ENCODE measurements at places on chromosomes 6 and 20.

- no peaks in the 10 kb centered on the region for H3K36me3 ChIP-seq
- no peak overlapping the region for H3K27ac ChIP-seq
- no peaks in the 10 kb centered on the region for H3K4me1 ChIP-seq
These were observed 129.5 kb downstream of the FOXC1 start for GRCh38 chr6:1739220-1739619.

- no peak overlapping the region for H3K4me3 ChIP-seq
- no peaks in the 10 kb centered on the region for H3K27me3 ChIP-seq
- H3K4me1 ChIP-seq, result no peaks in the 10 kb centered on the region
- no peak overlapping the region for H3K27ac ChIP-seq
These were observed 19.4 kb upstream of the OVOL2 start for GRCh38 chr20:18077157-18077556.

DNA sequence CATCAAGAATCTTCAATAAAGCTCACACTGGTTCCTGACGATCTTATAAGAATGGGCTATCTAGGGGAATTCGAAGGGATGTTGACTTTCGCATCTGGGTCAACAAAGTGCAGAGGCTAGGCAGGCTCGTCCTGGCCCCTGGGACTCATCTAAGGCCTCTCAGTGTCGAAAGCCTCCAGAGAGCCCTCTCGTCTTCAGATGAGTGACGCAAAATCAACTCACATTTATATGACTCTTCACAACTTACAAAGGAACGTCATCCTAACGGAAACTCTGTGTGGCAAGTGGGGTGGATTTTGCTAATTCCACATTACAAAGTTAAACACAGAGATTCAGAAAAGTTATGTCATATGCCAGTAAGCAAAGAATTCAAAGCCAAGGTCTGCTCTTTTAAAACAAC, 270.5 kb upstream of the EXOC2 start:
- H3K27me3 ChIP-seq, result no peaks in the 10 kb centered on the region
- H3K36me3 ChIP-seq, result no peaks in the 10 kb centered on the region
- no peak for DNase-seq
- no peaks in the 10 kb centered on the region for H3K4me1 ChIP-seq

GRCh38 chr6:71412559-71413140, 124.0 kb downstream of the OGFRL1 start:
- peak; percentile 30 for DNase-seq
- peak overlapping the region; percentile 97 for H3K27ac ChIP-seq
- peaks cover 79% of the 10 kb centered on the region for H3K4me1 ChIP-seq
- peaks cover 13% of the 10 kb centered on the region for H3K36me3 ChIP-seq

DNA sequence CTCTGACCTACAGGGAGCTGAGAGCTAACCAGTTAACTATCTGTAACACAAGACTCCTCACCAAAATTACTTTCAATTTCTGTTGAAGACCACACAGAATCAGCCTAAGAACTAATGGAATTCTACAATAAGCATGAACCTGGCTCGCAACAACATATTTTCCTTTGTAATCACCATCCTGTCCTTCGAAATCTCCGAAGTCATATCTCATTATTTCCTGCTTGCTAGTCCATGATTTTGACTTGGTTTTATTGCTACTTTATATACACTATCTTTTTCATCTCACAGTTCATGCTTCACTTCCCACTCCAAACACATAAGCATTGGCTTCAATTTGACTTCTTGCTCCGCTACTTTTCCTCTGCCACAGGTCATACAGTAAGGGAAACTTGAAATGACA, 405.8 kb upstream of the FKBP1C start:
- no peak overlapping the region for H3K27ac ChIP-seq
- no peaks in the 10 kb centered on the region for H3K36me3 ChIP-seq
- no peak overlapping the region for H3K4me3 ChIP-seq

DNA sequence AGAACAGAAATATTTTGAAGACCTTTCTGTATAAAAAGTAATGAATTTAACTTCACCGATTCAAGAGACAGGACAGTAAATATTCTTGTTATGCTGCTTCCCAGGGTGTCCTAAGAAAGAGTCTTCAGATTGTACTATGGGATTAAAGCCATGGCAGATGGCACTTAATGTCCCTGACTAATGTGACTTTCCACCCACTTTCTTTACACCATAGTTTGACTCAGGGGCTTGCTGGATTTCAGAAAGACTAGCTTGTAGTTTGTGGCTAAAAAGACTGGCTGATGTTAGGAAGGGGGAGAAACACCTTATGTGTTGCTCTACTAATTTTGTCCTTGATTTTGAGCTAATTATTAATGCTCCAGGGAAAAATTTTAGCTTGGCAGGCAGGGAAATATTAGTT, 75.9 kb downstream of the UTRN start:
- DNase-seq, result no peak
- H3K36me3 ChIP-seq, result no peaks in the 10 kb centered on the region
- peak overlapping the region; percentile 55 for H3K27ac ChIP-seq
- H3K4me1 ChIP-seq, result peaks cover 41% of the 10 kb centered on the region

DNA sequence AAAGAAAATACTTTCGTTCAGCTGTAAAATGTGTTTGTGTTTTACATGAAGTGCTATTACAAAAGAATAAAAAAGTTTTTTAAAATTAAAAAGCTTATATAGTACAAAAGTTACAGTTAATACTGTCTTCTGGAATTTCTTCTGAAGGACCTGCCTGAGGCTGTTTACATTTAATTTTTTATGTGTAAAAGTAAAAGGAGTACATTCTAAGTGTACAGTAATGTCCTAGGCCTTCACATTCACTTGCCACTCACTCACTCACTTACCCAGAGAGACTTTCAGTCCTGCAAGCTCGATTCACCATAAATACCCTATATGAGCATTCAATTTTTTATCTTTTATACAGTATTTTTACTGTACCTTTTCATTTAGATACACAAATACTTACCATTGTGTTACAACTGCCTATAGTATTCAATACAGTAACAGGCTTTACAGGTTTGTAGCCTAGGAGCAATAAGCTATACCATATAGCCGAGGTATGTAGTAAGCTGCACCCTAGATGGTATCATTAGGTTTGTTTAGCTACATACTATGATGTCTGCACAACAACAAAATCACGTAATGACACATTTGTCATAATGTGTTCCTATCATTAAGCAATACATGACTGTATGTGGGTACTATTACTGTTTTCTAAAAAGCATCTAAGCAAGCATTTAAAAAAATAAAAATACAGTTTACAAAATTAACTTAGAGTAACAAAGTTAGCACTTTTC, 33.0 kb downstream of the RNF146 start:
- no peaks in the 10 kb centered on the region for H3K36me3 ChIP-seq
- no peaks in the 10 kb centered on the region for H3K27me3 ChIP-seq
- DNase-seq, result no peak

DNA sequence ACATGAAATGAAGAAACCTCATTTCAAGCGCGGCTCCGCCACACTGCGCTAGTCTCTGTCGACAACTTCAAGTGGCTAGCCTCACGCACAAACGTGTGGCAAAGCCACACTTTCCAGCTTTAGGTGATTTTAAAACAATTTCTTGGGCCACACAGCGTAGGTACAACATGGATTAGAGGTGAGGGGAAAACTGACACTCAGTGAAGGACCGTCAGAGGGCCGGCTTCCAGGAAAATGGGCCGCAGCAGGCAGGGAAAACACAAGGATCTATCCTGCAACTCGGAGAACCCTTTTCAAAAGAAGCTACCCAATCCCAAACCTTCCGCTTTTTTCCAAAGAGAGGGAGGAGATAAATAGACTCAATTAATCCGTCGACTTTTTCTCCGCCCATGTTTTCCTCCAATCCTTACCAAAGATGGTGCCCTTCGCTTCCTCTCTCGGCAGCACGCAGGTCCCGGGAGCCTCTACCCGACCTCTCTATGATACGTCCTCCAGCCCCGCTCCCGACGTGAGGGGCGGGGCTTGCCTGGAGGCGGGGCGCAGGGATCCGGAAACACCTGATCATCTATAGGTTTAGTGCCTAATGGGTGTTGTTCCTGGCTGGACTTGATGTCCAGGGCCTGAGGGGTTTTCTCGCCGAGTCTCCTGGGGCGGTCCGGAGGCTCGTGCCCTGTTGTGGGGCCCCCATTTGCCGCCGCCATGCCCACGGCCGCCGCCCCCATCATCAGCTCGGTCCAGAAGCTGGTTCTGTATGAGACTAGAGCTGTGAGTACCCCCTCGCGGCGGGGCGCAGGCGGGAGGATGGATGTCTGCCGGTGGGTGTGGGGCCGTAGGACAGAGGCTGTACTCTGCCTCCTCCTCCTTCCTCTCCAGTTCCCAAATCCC, at the start of the genes AK9 and FIG4:
Gene AK9 (minus strand): TSS at position 466 of the 885 bp plus-strand sequence. CDS start 15,457 bp downstream, outside the sequence.
Gene FIG4 (plus strand): TSS at position 560 of the 885 bp plus-strand sequence. CDS start 140 bp downstream, at position 700.
- DNase-seq, result peak; percentile 94
- H3K4me3 ChIP-seq, result peak within 1 kb of the TSS; percentile 67
- H3K27me3 ChIP-seq, result no peaks in the 10 kb centered on the region
- no peaks in the 10 kb centered on the region for H3K36me3 ChIP-seq
- peak within 1 kb of the TSS; percentile 88 for H3K27ac ChIP-seq

DNA sequence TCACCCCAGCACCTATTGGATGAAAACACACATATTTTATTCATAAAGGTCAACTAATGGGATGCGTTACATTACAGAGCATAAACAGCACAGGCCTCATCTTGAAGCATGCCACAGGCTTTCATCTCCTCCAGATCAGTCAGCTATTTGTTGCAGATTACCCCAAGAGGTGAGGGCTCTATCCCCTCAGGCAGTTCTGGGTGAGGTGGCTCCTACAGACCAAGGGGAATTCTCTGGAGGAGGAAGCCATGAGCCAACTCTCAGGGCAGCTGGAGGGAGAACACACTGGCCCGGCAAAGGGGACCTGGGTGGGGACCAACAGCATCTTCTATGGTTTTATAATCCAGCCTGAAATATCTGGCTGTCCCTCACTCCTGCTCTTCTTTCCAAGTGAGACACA, 126.4 kb upstream of the BTBD3 start:
- no peak for DNase-seq
- no peaks in the 10 kb centered on the region for H3K4me1 ChIP-seq
- no peak overlapping the region for H3K27ac ChIP-seq
- no peaks in the 10 kb centered on the region for H3K36me3 ChIP-seq
- no peak overlapping the region for H3K4me3 ChIP-seq

GRCh38 chr20:41004531-41005360, 23.9 kb upstream of the TOP1 start:
- no peak overlapping the region for H3K4me3 ChIP-seq
- H3K27ac ChIP-seq, result peak overlapping the region; percentile 76
- H3K36me3 ChIP-seq, result no peaks in the 10 kb centered on the region
- DNase-seq, result no peak
- H3K27me3 ChIP-seq, result no peaks in the 10 kb centered on the region

GRCh38 chr6:1406306-1407072, 17.1 kb downstream of the FOXF2 start:
- no peak for DNase-seq
- no peak overlapping the region for H3K4me3 ChIP-seq
- H3K4me1 ChIP-seq, result no peaks in the 10 kb centered on the region

- no peaks in the 10 kb centered on the region for H3K36me3 ChIP-seq
- H3K27ac ChIP-seq, result no peak overlapping the region
- no peak for DNase-seq
These were observed 191.1 kb downstream of the TAF4 start for GRCh38 chr20:61874421-61875068.

DNA sequence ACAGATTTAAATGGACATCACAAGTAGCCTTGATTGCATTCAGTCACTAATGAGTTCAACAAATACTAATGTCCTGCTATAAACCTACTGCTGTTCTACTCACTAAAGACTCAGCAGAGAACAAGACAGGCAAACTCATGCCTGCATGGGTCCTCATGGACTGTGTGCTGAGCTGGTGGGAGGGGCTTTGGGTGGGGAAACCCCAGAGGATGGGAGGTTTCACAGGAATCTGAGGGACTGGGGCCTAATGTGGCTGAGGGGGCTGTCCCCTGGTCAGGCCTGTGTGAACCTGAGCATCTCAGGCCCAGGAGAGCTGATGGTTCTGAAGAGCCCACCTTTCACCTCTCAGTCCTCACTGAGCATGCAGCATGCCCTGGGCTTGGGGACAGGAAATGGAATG, 1.4 kb downstream of the CST8 start:
- no peak for DNase-seq
- H3K27me3 ChIP-seq, result no peaks in the 10 kb centered on the region
- H3K4me3 ChIP-seq, result no peak overlapping the region
- no peak overlapping the region for H3K27ac ChIP-seq

GRCh38 chr6:68711386-68712000, 76.4 kb downstream of the ADGRB3 start:
- H3K27me3 ChIP-seq, result no peaks in the 10 kb centered on the region
- no peaks in the 10 kb centered on the region for H3K4me1 ChIP-seq
- DNase-seq, result no peak
- no peaks in the 10 kb centered on the region for H3K36me3 ChIP-seq
- no peak overlapping the region for H3K4me3 ChIP-seq

DNA sequence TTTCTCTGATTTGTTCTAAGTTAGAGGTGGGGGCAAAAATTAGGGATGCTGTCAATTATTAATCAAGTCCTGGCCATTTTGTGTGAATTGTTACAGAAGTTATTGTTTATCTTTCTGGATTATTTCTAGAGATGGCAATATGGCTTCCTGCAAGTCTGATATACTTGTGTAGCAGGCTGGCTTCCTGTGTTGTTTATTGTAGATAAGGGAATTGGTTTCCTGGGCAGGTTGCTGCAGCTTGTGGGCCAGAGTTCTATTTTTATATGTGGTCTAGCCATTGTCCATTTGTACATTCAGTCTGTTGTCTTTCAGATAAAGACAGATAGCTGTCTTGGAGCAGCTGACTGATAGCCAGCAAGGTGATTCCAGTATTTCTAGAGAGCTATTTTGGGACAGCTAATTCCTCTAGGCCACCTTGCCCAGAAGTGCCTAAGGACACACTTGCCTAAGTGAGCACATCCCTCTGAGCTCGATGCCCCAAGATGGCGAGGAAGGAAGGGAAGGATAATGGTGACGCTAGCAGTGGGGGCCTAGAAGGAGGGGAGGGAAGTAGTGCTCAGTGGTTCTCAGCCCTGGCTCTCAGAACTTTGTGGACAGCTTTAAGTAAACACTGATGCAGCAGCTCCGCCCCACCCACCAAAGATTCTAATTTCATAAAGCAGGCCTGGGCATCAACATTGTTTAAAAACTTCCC, 25.5 kb downstream of the DDO start:
- no peaks in the 10 kb centered on the region for H3K4me1 ChIP-seq
- H3K27ac ChIP-seq, result no peak overlapping the region
- H3K27me3 ChIP-seq, result no peaks in the 10 kb centered on the region
- no peaks in the 10 kb centered on the region for H3K36me3 ChIP-seq
- no peak for DNase-seq

GRCh38 chr6:113406048-113406695, 451.0 kb upstream of the MARCKS start:
- no peaks in the 10 kb centered on the region for H3K36me3 ChIP-seq
- no peaks in the 10 kb centered on the region for H3K4me1 ChIP-seq
- H3K27ac ChIP-seq, result no peak overlapping the region
- no peak for DNase-seq
- H3K4me3 ChIP-seq, result no peak overlapping the region
- H3K27me3 ChIP-seq, result no peaks in the 10 kb centered on the region

GRCh38 chr6:85449818-85450759, at the start of gene NT5E:
NT5E (plus strand) TSS chr6:85450083; CDS start chr6:85450140, 57 bp downstream.
- peak; percentile 86 for DNase-seq
- peaks cover 19% of the 10 kb centered on the region for H3K4me1 ChIP-seq
- H3K27me3 ChIP-seq, result no peaks in the 10 kb centered on the region
- peak within 1 kb of the TSS; percentile 88 for H3K27ac ChIP-seq

- no peaks in the 10 kb centered on the region for H3K27me3 ChIP-seq
- no peaks in the 10 kb centered on the region for H3K4me1 ChIP-seq
- no peaks in the 10 kb centered on the region for H3K36me3 ChIP-seq
- no peak overlapping the region for H3K27ac ChIP-seq
- H3K4me3 ChIP-seq, result no peak overlapping the region
These were observed 801.2 kb upstream of the FLRT3 start for GRCh38 chr20:15138548-15139126.
